ENCODE measurements at places on chromosomes 6 and 20. TPM values are rescaled to one million over a fixed set of nuclear protein-coding genes. Genes with fewer than 3 reads are reported as not detected.

DNA sequence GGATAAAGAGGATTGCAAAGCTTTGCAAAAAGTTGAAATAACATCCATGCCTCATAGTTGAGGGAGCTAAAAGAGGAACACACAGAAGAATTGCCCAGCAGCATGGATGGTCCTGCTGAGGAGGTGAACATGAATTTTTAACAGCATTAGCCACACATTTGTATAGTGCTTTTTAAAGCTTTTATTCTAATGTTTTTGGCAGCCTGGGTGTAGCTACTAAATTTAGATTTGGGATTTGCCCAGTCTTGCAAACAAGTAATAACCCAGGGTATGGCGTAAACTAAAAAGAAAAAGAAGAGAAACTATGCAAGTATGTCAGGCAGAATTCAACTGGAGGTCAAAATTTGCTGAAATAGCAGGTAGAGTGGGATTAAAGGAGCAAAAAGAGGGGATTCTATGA lies 75.1 kb upstream of the PTPRK start:
- no peak for DNase-seq

GRCh38 chr20:740162-740561 lies 28.1 kb downstream of the SLC52A3 start:
- no peak for DNase-seq

DNA sequence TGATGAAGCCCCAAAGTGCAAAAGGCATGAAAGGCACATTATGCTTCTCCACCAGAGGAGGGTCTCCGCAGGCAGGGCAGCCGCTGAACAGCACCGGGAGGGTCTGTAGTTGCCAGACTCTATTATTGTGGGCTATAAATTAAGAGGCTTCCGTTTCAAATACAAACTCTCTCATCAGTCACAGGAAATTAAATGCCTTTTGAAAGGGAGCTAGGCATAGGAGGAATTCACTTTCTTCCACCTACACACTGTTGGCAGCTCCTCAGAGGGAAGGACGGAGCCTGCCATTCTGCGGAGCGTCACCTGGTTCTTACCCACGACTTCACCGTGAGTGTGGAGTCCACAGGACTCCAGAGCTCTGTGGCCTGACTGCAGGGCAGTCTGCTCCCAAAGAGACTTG lies 140.8 kb upstream of the AGPAT4 start:
- DNase-seq: no peak

DNA sequence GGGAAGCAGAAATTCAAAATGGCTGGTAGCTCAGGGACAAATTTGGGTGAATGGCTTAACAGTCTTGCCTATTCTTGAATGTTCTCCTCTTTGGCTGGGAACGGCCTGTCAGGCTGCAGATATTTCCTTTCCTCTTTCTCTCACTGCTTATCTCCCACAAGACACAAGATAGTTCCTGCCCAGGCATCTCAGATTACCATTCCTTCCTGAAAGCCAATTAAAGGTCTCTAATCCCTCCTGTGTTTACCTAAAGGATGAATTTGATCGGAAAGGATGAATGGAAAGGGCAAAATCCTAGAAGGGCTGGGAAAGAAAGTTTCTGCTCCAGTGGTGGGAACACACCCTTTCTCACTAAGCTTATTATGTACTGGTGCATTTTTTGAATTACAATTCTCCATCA lies 95.9 kb upstream of the JAG1 start:
- DNase-seq: no peak

DNA sequence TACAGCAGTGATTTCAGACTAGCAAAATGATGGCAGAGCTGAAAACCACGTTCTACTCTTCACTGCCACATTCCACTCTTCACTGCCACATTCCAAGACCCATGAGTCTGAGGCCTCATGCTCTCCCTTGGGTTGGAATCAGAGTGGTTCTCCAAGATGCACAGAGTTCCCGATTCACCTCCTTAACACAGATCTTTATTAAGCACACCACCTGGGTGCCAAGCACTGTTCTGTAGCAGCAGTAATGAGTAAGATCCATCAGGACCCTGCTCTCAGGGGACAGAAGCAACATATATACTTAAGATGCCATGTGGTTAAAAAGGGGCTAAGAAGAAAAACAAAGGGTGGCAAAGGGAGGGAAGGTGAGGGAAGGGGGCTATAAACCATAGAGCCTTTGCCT lies 26.9 kb downstream of the TSHZ2 start:
- DNase-seq: peak; percentile 50

Gene ZSCAN23
- total RNA-seq: 2.7 TPM
